Activated CD8-positive, alpha-beta T cell treated with anti-CD3 and anti-CD28 coated beads for 36 hours (primary cell): ENCODE measurements at places on chromosomes 2 and 18. TPM values are rescaled to one million over a fixed set of nuclear protein-coding genes. Genes with fewer than 3 reads are reported as not detected.

DNA sequence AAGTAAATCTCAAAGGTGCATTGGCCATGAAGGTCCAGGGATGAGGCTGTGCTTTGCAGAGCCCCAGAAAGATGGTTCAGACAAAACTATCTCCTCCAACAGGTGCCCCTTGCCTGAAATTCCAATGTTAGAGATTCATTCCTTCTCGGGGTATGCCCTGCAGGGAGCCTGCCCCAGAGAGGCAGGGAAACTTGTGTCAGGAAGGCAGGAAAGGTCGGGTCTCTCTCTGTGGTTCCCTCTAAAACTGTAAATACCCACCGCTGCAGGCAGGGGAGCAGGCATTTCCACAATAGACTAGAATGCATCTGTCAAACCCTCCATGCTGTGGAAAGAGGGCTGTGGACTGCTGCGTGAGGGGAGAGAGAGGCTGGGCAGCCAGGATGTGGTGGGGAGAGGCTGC is 207.8 kb upstream of the SMAD2 start:
- DNase-seq: no peak

Gene UGT1A10
- total RNA-seq: not detected

Gene SETBP1
- 10.4 TPM for total RNA-seq

Gene NEURL3
- not detected for total RNA-seq

GRCh38 chr18:38023871-38024270 is 458.3 kb upstream of the CELF4 start:
- DNase-seq: no peak

DNA sequence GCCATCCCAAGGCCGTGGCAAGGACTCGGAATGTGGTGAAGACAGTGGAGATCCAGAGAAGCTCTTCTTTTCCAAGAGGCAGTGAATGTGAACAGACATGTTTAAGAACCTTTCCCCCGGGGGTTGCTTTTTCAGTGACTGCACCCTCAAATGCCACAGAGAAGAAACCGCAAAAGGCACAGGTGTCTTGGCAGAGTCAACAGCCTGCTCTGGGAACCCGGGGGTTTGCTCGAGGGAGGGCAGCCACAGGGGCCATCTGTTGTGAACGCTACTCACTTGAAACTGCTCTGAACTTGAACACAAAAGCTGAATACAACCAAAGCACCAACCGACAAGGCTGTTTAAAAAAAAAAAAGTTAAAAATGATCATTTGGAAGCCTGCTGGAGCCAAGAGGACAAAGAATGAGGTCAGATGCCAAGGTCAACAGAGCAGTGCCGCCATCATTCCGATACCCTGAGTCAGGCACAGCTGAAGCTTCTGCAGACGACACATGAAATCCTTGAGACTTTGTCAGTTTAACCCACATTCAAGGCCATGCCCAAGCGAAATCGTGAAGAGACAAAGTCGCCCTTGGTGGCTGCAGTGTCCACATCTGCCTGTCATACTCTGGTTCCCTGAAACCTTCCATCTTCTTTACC is 47.4 kb downstream of the PSMG2 start:
- DNase-seq: peak; percentile 65

DNA sequence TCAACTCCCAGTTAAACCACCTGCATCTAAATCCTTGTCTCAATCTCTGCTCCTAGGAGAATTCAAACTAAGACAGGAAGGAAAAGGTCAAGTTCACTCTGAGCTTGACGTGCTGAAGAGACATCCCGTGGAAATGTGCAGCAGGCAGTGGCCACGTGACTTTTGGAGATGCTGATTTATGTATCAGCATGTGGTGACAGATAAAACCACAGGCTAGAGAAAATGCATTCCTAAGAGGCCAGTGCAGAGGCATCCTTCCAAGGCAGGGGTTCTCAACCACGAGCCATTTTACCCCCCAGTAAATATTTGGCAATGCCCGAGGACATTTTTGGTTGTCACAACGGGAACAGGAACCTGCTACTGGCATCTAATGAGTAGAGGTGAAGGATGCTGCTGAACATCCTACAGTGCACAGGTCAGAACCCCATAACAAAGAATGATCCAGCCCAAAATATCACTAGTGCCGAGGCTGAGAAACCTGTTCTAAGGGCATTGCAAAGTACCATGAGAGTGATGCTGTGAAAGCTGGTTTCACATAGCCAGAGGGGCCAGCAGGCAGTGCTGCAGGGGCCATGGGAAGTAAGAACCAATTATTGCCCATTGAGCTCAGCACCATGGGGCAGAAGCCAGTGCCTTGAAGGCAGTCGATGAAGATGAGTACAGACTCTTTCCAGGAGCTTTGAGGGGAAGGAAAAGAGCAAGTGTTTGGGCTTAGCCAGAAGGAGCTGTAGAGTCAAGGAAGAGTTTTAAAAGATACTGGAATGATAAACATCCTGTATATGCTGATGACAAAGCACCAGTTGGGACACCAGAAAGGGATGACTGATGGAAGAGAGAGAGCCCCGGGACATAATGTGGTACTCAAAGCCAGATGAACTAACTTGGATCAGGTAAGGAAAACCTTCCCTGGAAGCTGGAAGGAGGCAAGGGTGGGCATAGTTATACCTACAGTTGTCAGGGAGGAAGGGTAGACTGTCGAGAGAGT is 174.6 kb downstream of the HAUS1 start:
- peak; percentile 19 for DNase-seq

Gene CXCR2
- total RNA-seq: 0.27 TPM

Gene REG3G
- total RNA-seq: not detected

Gene EVA1A
- total RNA-seq: 0.43 TPM

DNA sequence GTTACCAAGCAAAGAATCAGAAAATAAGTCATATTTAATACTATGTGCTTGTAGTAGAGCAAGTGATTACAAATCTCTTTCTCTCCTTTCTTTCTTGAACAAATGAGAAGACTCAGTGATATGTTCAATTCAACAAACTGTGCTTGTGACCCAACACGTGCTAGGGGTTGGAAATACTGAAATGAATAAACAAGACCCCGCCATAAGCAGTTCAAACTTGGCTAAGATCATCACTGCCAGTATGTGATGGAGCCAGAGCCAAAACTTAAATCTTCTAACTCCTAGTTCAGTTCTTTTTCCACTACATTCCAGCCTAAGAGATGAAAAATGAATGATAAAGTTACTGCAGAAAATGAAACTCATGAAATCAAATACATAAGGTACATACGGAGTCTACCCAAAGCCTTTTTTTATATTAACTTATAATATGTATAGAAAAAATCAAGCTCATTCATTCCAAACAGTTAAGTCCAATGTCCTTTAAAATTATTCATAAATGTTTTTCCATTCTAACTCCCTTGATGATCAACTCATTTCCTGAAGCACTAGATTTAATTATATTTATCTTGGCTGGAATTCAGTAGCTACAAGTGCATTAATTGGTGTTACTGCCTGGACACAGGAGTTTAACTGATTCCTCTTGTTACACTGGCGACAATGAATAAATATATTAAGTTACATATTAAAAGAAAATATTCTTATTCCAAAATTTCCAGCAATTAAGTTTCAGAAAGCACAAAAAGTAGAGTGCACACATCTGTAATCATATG is 36.0 kb downstream of the GALNT3 start:
- DNase-seq: no peak

Gene HK2
- 121 TPM for total RNA-seq

DNA sequence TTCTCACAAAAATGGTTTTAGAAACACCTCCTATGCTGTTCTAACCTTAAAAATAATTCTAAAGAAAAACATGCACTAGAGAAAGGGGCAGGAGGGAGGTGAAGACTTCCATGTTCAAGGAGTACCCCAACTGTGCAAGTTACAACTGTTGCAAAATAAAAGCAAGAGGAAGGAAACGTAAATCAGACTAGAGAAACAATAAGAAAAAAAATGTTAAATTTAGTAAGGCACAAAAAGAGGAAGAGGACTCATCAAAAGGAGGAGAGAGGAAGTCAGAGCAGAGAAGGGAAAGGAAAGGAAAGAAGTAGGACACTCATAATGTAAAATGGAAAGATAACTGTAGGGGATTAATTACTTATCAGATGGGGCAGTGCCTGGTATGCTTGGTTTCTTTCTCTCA is 34.1 kb downstream of the RAPH1 start:
- DNase-seq: no peak

DNA sequence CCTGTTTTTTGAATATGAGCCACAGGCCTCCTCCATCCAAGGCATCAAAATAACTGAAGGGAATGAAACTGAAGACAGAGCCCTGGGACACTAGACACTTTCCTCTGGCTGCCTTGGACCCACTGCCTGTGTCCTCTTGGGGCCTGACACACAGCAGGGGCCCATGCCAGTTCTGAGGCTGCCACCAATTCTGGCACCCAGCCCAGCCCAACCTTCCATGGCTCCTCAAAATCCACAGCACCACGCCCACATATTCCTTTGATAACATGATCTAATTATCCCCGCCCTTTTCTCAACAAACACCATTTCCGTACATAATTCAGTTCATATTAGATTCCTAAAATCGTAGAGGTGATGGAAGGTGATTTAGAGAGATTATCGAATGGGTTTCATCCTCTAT is 64.2 kb downstream of the EMX1 start:
- DNase-seq: no peak

GRCh38 chr2:42404676-42405075 is 43.7 kb upstream of the COX7A2L start:
- DNase-seq: no peak

DNA sequence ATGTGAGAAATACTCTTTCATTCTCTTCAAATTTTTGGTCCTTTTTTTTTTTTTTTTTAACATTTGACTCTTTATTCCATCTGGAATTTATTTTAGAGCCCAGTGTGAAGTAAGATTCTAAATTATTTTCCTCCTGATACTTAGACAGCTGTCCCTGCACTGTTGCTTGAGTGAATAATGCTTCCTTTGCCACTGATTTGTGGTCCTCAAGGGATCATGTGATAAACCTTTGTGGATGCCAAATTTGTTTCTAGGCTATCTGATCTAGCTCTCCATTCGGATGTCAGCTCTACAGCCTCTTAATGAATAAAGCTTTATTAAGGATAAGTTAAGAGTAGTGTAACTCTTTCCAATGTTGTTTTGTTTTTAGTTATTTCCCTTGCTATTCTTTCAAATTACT is 142.3 kb downstream of the SMAD7 start:
- DNase-seq: no peak

Gene NLRC4
- not detected for total RNA-seq

DNA sequence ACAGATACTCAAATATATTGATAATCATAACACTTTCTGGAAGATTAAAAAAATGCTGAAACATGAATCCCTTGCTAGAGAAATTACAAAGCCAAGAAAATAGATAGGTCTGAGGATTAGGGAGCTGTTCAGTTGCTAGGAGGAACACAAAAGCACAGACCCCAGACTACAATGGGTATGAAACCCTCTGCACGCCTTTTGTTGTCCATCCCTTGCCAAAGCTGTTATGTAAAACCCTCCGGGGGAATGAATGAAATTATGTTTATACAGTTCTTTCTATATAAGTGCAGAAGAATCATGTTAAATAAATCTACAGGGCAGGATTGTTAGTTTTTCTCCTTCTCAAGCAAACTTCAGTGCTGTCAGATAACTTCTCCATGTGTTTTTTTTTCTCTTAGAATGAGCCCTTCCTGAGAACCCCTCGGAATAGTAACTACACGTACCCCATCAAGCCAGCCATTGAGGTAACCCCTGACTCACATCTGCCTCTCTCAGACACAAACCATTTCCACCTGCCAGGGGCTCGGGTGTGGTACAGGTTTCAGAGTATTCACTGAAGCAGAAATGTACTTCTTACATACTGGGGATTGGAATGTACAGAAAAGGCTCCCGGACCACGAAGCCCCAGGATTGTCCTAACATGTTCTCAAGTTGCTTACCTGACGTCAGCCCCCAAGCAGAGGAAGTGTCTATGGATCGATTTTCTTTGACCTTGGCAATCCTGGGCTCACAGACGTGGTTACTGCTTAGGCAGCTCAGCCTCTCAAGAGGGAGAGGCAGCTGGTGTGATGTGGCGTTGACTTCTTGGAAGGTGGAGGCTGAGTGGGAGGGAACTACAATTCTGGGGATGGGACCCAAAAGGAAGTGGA is 118.0 kb downstream of the PLB1 start:
- DNase-seq: peak; percentile 81
